Stimulated activated CD8-positive, alpha-beta memory T cell treated with anti-CD3 and anti-CD28 coated beads, Interleukin-15, amount 100 ng/mL, for 1 hour (primary cell): ENCODE measurements at places on chromosomes 11 and 22.

GRCh38 chr11:23789938-23790371 is 706.9 kb upstream of the LUZP2 start:
- no peak for DNase-seq

DNA sequence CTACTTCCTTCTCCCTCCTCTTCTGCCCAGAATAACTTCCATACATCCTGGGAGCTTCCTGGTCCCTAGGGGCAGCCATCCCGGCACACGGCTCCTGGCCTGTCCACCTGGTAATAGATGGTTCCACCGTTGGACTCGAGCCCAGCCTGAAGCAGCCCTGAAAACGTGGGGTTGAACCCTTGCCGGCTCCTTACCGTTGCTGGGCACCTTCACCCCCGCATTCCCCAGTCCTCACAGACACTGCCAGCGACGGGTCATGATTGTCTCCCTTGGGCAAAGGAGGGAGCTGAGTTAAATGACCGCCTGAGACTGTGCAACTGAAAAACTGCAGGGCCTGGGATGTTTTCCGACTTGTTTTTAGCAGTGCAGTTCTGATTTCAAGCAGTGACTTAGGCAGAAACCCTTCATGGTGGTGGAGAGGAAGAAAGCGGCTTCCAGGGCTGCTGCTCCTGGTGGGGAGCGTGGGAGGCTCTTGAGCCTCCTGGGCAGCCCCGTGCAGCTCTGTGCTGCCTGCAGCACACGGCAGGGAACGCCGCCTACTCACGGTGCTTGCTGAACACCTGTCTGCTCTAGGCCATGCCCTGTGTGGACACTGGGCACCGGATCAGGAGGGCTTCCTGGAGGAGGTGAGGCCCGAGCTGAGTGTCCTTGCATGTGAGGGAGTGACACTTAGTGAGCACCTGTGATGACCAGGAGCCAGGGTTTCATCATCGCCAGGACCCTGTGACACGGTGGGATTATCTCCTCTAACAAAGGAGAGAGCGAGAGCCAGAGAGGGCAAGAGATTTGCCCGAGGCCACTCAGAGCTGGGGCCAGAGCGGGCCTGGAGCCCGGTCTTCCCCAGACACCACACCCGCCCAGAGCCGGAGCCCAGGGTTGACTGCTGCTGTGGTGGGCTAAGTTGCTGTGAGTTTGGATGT is 77.4 kb downstream of the FBLN1 start:
- no peak for DNase-seq

DNA sequence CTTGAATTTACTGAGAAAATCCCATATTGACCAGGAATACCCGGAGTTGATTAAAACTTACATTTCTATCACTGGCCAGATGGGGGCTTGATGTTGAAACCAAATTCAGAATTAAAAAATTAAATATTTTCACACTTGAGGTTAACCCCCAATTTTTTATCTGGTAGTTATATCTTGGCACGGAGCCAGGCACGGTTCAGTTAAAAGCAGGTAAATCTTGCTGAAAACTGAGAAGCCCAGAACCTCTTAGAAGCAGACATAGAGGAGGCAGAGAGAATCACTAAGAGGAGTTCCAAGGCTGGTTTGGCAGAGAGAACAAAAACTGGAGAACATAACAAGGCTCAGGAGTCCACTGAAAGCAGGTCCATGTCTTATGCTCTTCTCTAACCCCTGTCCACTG is 77.7 kb downstream of the USP35 start:
- DNase-seq = no peak

DNA sequence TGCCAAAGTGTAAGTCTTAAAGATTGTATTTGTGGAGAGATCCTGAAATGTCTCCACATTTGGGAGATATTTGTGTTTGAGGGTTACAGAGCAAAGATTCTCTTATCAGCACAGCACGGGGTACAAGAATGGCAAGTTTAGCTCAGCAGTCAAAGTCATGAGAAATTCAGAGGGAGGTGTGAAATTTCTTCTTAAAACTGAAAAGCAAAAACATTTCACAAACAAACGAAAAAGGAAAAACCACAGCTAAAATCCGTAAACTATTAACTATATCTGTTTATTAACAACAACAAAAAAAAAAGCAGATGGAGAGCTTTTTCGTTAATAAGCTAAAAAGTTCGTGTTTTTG is 40.9 kb upstream of the ETS1 start:
- DNase-seq = no peak

GRCh38 chr22:29626497-29627195 is 23.2 kb downstream of the NF2 start:
- DNase-seq = no peak

DNA sequence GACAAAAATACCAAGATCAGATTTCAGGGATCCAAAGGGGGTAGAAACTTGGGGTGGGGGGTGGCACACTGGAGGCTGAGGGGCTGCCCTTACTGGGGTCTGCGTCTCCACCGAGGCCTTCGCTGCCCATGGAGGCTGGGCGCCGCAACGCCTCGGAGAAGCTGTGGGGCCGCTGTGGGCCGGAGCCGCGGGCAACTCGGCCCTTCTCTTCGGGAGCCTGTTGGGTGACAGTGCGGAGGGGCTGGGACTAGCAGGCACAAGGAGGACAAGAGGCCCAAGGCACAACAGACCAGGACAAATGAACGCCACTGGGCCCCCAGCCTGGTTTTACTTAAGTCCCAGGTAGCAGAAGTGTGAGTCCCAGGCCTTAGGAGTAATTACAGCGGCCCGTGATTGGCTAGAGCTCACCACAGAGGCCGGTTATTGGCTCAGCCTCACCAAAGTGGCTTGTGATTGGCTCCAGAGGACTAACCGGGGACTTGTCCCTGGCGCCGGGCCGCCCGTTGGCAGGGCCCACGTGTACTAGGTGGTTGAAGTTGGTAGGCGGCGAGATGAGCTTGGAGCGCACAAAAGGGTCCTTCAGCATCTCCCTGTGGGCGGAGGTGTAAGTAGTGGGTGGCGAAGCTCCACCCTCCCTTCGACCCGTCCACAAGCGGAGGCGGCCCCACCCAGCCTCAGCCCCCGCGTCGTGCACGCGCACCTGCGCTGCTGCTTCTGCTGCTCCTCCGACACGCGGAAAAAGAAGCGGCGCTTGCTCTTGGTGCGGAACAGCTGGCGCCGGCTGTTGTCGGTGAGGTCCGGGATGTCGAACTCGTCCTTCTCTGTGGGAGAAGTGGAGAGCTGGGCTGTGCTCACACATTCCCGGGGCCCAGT is 16.5 kb upstream of the MEN1 start:
- no peak for DNase-seq

GRCh38 chr11:17385492-17385891 is 3.0 kb downstream of the KCNJ11 start:
- no peak for DNase-seq

- no peak for DNase-seq
These were observed 20.1 kb upstream of the SIK2 start for GRCh38 chr11:111582163-111582562.
